ENCODE measurements at places on chromosomes 1 and 21.

- no peak for DNase-seq
Observed at GRCh38 chr1:78088015-78088414, 42.2 kb downstream of the GIPC2 start.

DNA sequence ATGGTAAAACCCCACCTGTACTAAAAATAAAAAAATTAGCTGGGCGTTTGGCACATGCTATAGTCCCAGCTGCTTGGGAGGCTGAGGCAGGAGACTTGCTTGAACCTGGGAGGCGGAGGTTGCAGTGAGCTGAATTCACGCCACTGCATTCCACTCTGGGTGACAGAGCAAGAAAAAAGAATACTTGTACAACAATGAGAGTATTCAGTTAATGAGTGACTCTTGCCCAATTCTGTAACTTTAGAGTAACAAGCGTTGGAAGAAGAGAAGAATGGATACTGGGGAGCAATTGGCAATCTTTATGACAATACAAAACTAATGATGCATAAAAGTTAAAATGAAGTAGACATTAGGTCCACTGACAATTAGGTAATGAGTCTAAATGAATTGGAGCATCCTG is 10.5 kb downstream of the ANXA9 start:
- no peak for DNase-seq

DNA sequence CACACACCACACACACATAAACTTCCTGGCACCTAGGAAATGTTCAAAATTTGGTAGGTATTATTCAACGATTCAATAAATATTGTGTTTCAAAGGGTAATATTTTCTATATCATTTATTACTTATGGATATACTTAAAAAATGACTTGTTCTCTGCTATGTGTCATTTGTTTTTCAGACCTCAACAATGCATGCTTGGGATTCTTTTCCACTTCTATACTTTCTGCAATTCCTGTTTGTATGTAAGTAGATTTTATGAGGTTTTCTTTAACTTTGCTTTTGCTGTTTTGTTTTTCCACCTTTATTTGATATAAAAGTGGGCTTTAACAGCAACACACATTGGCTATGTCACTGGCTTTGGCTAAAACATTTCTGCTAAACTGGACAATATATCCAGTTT is 3.5 kb downstream of the CEP170 start:
- DNase-seq, result no peak

- DNase-seq, result no peak
Observed at GRCh38 chr1:21510113-21510493, 880 bp downstream of the ALPL start.

DNA sequence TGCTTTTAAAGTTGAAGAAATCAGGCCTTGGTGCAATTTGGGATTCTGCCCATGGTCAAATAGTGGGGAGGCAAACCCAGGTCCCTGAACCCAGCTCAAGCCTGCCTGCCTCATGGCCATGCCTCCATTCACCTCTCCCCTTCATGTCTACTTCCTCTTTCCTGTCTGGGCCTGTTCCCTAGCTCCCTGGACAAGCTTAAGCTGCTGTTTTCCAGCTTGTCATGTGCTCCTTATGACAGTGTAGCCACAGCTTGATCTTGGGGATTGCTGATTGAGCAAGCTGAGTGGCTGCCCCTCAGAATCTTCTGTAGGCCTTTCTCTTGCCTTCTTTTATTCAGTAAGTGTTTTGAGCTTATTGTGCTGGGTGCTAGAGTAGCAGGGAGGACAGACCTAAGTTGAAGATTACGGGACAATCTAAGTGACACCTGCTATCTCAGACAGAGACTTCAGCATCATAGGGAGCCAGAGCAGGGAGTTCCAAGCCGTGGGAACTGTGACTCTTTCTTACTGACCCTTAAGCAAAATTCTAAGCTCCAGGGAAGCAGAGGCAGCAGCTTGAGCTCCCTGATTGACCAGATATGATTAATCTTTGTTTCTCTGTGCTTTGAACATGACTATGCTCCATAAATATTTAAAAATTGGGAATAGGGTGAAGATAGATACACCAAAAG is 520 bp upstream of the MR1 start:
- no peak for DNase-seq

DNA sequence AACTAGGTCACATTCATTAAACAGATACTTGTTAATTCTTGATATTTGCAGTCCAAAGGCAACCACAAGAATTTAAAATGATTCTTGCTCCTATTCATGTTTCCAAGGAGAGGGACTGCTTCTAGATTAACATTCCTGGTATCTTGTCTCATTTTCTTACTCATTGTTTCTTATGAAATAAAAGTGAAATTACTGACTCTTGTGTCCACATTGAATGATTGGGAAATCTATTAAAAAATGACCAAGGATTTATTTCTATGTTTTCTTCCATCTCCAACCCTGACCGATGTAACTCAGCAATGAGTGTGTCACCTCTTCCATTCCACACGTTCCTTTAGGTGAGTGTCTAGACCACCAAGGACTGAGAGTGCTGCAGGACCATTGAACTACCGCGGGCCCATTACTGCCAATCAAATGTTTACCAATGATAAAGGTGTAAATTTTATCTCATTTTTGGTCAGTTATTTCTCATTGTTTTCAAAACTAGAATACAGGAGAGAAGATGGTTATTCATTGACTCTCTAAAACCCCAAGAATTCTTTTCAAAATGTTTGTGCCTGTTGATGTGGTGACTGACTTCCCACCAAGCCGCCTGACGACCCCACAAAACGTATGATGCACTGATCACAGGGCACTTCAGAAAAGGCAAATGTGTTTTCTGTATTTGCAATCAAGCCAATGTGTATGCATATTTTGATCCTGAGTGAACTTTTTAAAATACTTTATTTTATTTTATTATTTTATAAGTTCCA is 414.6 kb upstream of the PTBP2 start:
- DNase-seq, result no peak

- no peak for DNase-seq
Observed at GRCh38 chr1:187985145-187985896, 1156.6 kb downstream of the PLA2G4A start.

All from SHP77 (cell line).